ENCODE measurements at places on chromosomes 13 and 19. TPM values are rescaled to one million over a fixed set of nuclear protein-coding genes. Genes with fewer than 3 reads are reported as not detected.

The PINLYP gene
- polyA plus RNA-seq: 3.2 TPM

The OR10H1 gene
- polyA plus RNA-seq: not detected

The RNF17 gene
- not detected for polyA plus RNA-seq

The OVOL3 gene
- not detected for polyA plus RNA-seq

The TARM1 gene
- polyA plus RNA-seq: not detected

The TBXA2R gene
- polyA plus RNA-seq: not detected

The PTGIR gene
- not detected for polyA plus RNA-seq

The ZNF229 gene
- polyA plus RNA-seq: 9.2 TPM

The PGLYRP2 gene
- not detected for polyA plus RNA-seq

The DCLK1 gene
- 118 TPM for polyA plus RNA-seq

The ZNF560 gene
- 0.61 TPM for polyA plus RNA-seq

The SULT2A1 gene
- not detected for polyA plus RNA-seq

The CLEC17A gene
- not detected for polyA plus RNA-seq

The SGCG gene
- polyA plus RNA-seq: not detected

The U2AF1L4 gene
- polyA plus RNA-seq: 54.7 TPM

The NCCRP1 gene
- not detected for polyA plus RNA-seq

The CXCL17 gene
- polyA plus RNA-seq: not detected

The KLF5 gene
- 0.14 TPM for polyA plus RNA-seq

The PNMA8A gene
- 234 TPM for polyA plus RNA-seq

The WDR87 gene
- polyA plus RNA-seq: not detected

The PRSS57 gene
- polyA plus RNA-seq: not detected

The ZSWIM4 gene
- 4.7 TPM for polyA plus RNA-seq

The ADM5 gene
- polyA plus RNA-seq: 7.2 TPM

The THSD8 gene
- not detected for polyA plus RNA-seq

The METTL21C gene
- not detected for polyA plus RNA-seq

The OR7A5 gene
- not detected for polyA plus RNA-seq

The ZNF776 gene
- polyA plus RNA-seq: 62.3 TPM
